ENCODE measurements at places on chromosomes 4 and X.
A peak's percentile ranks its signal among the peaks of the same experiment; 100 is the strongest.

- DNase-seq, result no peak
Measured at GRCh38 chr4:4681653-4682052, 139.8 kb upstream of the STX18 start.

DNA sequence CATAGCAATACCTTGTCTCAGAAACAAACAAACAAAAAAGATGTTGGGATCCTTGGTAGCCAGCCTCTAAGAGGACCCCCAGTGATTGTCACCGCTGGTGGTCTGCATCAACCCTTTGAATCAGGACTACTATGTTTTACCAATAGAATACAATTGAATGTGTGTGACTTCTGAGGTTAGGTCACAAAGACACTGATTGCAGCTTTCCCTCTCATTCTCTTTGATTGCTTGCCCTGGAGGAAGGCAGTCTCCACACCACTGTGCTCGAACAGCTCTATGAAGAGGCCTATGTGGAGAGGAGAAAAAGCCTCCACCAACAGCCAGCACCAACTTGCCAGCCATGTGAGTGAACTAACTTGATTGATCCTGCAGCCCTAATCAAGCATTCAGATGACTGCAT lies 2.8 kb upstream of the SMIM14 start:
- DNase-seq, result no peak

GRCh38 chr4:123380728-123381716 lies 15.6 kb upstream of the SPRY1 start:
- no peak for DNase-seq

DNA sequence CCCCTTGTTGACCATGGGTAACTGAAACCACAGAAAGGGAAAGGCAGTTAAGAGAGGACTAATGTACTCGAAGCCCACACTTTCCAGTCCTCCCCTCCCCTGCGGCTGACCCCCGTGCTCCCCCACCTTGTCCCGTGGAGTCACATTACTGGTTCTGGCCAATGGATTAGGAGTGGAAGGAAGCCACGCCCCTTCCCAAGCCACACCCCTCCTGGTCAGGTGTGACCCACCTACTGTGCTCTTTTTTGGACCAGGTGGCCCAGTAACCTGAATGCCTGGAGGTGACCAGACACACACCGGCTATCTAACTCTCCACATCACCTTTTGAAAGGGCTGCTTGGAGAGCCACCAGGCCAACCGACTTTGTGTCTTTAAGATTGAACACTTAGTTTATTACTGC lies 109.3 kb upstream of the MSX1 start:
- no peak for DNase-seq

GRCh38 chrX:71492231-71493065 lies 40.5 kb upstream of the OGT start:
- peak; percentile 64 for DNase-seq

DNA sequence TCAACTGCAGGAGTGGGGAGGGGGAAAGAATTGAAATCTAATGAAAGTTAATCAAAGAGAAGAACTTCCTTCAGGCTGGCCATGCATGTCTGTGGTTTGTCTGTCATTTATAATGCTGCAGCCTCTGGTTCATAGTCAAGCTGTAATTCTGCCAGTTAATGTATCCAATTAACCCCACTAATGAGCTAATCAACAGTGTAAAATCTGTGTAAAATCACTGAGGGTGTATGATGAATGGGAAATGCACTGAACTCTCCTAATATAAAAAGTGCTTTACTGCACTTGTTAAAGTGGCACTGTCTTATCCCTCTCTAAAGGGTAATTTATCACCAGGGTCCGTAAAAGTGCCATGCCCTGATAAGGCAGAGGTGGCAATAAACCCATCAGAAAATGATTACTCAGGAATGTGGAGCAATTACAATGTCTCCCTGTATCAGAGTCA lies 798.1 kb downstream of the PDHA2 start:
- no peak for DNase-seq

- no peak for DNase-seq
Measured at GRCh38 chrX:106862972-106863688, 40.0 kb downstream of the RIPPLY1 start.

- DNase-seq, result no peak
Measured at GRCh38 chrX:71953946-71954345, 43.3 kb downstream of the NHSL2 start.

DNA sequence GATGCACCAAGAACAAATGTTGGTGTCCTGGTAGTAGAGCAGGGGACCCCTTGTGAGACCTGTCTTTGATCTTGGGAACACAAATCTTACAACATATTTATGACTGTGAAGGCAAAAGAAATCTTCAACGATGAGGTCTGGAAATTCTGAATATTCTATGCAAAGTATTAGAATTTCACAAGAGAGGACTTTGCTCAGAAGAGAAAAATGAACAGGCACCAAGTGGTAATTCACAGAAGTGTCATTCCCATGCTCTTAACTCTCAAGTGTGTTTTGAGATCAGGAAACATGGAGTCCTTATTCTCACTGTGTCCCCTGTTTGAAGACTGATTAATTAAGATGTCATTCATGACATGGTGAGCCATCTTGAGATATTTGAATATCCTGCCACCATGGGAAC lies 52.5 kb downstream of the COQ2 start:
- DNase-seq, result no peak

- DNase-seq, result peak; percentile 59
Measured at GRCh38 chrX:38805432-38806389, 4.5 kb downstream of the MID1IP1 start.

- DNase-seq, result no peak
Measured at GRCh38 chr4:88419874-88420273, 37.0 kb upstream of the HERC5 start.

DNA sequence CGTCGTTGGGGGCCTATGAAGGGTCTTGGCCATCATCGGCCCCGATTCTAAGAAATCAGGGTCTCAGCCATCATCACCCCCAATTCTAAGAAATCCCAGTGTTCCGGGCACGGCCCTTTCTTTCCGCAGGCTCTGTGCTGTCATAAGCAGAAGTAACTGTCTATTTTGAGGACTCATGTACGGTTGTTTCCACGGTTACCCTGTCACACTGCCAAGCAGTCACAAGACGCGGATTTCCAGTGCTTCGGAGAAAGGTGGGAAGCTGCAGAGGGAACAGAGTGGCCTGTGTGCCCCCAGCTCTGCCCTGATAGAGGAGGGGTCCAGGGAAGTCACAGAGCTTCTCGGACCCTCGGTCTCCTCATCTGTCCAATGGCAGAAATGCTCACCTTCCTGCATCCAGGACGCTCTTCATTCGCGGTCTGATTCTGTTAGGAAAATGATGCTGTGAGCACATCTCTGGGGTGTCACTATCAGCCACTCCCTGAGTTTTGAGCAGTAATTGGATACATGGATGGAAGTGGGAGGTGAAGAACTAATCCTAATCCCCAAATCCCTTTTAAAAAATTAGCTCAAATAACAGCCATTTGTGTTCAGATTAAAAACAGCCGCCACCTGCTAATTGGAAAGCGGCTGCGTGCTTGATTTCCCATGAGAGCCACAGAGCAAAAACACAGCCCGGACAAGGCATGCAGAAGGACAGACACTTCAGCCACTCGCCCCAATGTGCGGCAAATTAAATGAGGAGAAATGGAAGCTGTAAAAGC lies 73.1 kb downstream of the WFS1 start:
- peak; percentile 1 for DNase-seq

DNA sequence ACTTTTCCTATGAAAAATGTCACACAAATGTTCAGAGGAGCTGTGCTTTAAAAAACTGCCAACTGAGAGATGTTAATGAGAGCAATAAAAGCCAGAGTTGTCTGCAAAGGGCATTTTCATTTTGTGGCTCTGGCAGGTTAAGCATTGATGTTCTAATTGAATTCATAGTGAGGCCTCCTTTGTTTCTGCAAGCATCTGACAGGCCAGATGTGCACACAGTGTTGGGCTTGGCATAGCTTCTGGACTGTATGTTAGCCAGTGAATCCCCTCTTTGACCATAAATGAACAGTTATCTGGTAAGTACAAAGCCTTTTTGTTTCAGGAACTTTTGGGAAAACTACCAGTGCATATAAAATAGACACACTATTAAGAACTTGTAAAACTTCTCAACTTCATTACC lies 81.9 kb downstream of the JADE3 start:
- no peak for DNase-seq

- DNase-seq, result no peak
Measured at GRCh38 chr4:36310793-36311192, 29.4 kb downstream of the DTHD1 start.

DNA sequence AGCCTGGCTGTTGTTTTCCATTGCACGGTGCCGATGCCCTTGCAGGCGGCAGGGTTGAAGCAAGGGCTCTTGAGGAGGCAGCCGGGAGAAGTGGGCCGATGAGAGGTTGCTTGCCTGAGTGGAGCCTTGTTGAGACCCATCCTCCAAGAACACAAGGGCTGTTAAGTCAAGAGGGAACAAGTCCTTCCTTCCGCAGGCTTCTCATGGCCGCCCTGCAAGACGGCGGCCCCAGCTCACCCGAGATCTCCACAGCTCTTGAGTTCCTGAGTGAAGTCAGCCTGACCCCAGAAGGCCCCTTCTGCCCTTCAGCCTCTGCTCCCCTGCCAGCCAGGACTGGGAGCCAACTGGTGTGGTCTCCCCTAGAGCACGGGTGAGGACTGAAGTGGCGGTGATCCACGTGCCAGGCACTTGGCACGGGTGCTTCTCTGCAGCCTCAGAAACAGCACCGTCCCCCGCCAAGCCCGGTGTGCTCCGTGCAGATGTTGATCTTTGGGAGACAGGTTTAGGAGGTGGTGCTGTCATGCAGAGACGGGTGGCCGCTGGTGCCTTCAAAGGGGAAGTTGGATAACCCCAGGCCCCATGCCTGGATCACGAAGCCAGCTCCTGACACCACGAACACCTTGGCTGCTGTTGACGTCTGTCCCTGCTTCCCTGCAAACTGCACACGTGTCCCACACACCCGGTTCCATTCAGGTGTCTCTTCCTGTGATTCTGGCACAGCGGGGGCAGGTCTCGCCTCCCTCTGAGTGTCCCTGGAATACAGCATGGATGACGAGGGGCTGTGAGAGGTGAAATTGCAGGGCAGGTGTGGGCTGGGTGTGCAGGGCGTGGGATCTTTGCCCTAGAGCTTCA lies 164.4 kb upstream of the PSAPL1 start:
- DNase-seq, result no peak

DNA sequence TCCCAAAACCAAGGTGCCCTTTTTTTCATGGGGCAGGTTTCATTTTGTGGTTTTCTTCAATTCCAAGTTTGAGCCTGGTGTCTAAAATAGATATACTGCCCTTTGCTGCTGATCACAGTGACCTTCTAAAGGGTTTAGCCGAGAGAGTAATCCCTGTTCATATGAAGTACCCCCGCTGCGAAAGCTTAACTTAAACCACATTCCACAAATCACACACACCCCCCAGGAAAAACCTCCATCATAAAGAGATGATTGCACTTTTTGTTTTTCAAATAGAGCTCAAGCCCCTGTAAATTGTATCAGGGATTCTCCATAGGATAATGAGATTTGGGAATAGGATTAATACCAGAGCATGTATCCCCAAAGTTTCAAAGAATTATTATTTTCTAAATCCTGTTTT lies 90.8 kb downstream of the USP46 start:
- no peak for DNase-seq

DNA sequence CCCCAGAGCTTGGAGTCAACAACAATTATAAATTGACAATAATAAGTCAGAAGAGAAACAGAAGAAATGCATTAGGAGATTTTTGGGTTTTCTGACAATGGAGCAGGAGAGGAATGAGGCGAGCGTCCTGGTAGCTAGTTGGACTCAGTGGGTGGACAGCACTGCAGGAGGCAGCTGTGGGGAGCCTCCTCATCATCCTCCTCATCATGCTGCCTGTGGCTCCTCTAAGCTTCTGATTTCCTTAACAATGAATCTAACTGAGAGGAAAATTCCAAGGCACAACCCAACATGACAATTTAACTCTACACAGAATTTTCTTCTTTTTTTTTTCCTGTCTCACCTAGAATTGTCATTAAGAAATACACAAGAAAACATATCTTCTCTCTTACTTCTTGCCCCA lies 357.1 kb upstream of the NOCT start:
- no peak for DNase-seq

- DNase-seq, result peak; percentile 65
Measured at GRCh38 chr4:38759113-38759789, 23.5 kb downstream of the TLR10 start.

DNA sequence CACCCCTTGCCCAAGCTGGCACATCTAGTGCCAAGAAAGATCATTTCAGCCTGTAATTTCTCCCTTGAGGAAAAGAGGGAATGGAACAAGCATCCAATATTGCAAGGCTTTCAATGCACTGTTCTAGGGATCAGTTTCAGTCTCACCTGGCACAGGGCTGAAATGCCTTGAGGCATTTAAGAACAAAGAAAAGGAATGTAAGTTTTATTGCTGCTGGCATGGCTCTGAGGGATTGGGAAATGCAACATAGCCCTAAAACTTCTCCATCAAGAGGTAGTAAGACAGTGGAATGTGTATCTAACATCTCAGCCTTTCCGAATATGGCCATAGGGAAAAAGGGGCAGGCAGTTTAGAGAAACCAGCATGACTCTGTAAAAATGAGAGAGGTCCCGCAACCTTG lies 732.6 kb upstream of the LCORL start:
- no peak for DNase-seq

- DNase-seq, result no peak
Measured at GRCh38 chrX:122567911-122568310, 616.2 kb upstream of the GRIA3 start.

GRCh38 chr4:86878640-86879039 lies 13.6 kb downstream of the C4orf36 start:
- no peak for DNase-seq

GRCh38 chr4:135365065-135365464 lies 1163.5 kb upstream of the PABPC4L start:
- no peak for DNase-seq

DNA sequence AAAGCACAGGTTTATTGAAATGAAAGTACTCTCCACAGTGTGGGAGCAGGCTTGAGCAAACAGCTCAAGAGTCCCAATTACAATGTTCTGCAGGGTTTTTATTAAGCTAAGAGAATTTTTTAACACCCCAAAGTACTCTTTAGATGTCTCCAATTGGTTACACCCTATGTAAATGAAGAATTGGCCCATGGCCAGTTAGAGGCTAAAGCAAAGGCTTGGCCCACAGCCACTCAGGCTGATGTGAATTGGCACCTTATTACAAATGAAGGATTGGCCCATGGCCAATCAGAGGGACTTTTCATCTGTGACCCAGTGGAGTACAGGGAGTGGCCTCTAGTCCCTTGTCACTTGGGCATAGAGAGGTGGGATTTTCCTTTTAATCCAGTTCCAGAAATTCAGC lies 30.1 kb upstream of the IQCM start:
- no peak for DNase-seq

- DNase-seq, result no peak
Measured at GRCh38 chrX:112513154-112513553, 166.6 kb downstream of the LHFPL1 start.

GRCh38 chrX:120365320-120365719 lies 3.4 kb downstream of the ATP1B4 start:
- peak; percentile 44 for DNase-seq

Data from mucosa of descending colon (tissue), 3 donors.